ENCODE measurements at places on chromosomes 12 and 14.

DNA sequence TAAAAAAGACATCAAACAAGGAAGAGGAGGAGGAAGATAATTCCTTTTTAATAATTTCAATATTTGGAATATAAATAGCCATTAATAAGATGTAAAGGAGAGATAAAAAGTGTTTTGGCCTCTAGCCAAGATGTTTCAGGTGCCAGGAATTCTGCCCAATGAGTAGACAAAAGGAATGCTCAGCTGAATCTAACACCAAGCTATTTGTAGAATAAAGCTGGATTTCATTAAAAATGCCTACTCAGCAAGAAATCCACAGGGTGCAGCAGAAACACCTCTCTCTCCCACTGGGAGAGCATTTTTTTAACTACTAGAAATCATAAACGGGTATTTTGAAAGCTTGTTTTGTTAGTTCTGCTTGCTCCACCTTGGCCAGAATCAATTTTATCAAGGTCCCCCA is 4.1 kb upstream of the STAB2 start:
- DNase-seq = no peak

DNA sequence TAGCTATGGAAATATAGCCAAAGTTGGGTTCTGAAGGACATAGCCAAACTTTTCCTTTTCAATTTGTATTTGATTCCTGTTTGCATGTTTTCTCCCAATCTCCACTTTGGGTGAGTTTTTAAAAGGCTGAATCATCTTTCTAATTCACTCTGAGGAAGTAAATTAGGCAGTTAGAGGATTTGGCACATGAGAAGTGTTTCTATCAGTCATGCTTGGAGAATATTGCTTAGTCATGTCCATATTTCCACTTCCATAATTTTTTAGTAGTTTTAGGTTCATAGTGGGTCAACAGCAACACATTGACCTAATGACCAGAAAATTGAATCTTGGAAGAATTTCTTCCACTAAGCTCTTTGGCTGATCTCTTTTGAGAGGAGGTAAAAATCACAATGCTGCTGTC is 21.8 kb downstream of the IRAK3 start:
- no peak for DNase-seq

DNA sequence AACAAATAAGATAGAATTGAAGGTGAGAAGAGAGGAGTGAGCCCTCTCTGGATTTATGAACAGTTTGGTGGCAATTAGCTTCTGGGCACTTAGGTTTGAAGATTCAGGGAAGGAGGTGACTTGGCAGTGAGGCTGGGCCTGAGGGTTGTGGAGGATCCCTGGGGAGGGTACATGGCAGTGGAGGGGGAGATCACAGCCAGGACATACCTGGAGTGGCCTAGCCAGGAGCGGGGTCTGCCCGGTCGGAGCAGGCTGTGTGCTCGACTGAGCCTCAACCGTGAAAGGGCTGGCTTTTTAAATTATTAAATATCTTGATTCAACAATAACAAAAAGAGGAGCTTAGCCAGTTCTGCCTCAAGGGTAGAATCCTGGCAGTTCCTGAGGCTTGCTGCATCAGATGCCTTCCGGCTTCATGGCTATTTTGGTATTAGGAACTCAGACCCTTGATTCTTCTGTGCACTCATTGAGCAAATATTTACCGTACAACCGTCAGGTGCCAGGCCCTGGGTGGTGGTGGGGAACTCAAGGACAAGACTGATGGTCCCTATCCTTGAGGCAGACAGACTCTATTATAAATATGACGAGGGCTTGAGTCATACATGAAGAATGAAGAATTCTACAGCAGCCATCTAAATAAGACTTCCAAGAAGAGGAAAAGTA is 73.4 kb downstream of the SPTB start:
- DNase-seq = no peak

GRCh38 chr14:75282170-75282554 is 3.5 kb downstream of the FOS start:
- DNase-seq = no peak

GRCh38 chr14:106003351-106003750 is 477.0 kb downstream of the TMEM121 start:
- DNase-seq = no peak
